BJ (cell line): ENCODE measurements at places on chromosomes 12 and 14.

- no peak for DNase-seq
Observed at GRCh38 chr12:113129664-113130456, 5.7 kb downstream of the RASAL1 start.

DNA sequence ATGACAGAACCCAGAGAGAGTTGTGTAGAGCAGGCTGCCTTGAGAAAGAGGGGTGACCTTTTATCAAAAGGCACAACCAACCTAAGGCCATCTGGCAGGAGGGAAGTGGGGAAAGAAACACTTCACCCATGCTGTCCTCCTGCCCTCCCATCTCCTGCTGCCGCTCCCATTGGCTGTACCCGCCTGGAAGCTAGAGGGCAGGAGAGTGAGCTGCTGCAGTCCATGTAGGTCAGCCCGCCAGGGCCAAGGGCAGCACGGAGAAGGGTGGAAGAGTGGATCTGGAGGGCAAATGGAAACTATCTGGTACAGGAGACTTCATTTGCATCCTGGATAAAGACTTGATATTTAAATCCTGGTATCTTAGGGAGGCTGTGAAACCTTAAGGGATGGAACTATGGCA, 11.5 kb upstream of the CABP1 start:
- no peak for DNase-seq

DNA sequence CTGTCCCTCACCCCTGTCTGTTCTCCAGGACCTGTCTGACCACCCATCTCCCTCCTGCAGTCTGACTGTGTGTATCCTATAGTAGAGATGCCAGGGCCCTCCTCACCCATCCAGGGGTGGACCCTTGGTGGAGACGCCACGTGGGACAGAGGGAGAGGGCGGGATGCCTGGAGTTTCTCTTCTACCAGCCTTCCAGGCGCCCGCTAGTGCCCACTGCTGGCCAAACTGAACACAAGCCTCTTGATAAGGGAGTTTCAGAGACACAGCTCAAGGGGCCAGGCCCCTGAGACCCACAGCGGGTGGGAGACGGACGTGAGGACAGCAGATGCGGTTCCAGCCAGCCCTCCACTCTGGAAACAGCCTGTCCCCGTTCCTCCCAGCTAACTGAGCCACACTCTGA, 147.3 kb downstream of the RBM19 start:
- DNase-seq = no peak

DNA sequence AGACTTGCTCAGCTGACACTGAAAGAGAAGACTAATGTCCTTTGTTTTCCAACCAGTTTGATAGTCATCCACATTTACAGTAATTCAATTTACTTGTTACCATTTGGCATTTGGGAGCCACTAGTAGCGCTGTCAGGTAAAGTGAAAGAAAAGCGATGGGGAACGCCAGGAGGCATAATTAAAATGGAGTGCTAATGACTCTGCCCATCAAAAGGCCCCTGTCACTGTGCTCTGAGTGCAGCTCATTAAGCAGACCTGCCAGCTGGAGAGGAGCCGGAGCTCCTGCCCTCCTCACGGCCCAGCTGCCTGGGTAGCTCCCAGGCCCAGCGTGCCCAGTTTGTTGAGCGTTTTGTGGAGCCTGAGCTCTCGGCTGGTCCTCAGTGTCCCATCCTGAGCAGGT, 463.6 kb upstream of the CCDC196 start:
- no peak for DNase-seq

- no peak for DNase-seq
Observed at GRCh38 chr12:12822886-12823285, 9.7 kb downstream of the DDX47 start.

GRCh38 chr14:22839159-22839779, 2.9 kb downstream of the MMP14 start:
- DNase-seq = no peak

GRCh38 chr14:92625213-92625612, 111.6 kb downstream of the RIN3 start:
- DNase-seq = peak; percentile 94

GRCh38 chr12:57005980-57006808, at the start of gene ZBTB39:
ZBTB39 (minus strand) TSS chr12:57006546; CDS start chr12:57004917, 1,629 bp downstream.
- no peak for DNase-seq

- DNase-seq = no peak
Observed at GRCh38 chr12:15193946-15194345, 27.3 kb downstream of the RERG start.

- DNase-seq = no peak
Observed at GRCh38 chr12:95759718-95760117, 30.8 kb downstream of the NTN4 start.

DNA sequence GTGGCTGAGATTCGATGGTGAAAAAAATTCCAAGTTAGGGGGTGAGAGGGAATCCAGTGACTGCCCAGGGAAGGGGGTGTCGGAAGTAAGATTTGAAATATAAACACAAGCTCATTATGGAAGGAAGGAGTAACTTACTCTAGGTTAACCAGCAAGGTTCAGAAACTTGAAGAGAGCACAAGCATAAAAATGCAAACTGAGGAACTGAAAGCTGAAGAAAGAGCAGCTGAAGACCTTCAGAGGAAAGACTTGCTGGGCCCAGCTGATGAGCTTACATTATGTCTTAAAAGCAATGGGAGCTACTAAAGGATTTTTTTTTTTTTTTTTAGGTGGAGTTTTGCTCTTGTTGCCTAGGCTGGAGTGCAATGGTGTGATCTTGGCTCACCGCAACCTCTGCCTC, 189.7 kb upstream of the GRIN2B start:
- no peak for DNase-seq

DNA sequence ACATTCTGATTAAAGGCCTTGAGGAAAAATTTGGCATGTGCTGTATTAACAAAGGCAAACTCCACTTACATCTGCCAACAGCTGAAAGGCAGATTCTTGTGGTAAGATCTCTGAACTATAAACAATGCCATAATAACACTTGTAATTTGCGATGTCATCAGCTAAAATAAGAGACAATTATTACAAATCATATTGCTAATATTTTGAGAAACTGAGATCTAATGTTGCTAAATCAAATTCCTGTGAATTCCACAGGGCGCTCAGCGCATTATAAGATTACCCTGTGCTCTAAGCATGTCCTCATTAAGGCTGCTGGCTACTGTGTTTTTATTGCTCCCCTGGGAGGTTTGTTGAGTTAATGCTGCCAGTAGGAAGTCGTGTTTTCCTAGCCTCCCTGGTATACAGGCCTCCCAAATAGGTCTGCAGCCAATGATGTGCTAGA, 244.8 kb downstream of the DACT1 start:
- no peak for DNase-seq

- no peak for DNase-seq
Observed at GRCh38 chr12:64362721-64363305, 27.7 kb downstream of the C12orf56 start.

DNA sequence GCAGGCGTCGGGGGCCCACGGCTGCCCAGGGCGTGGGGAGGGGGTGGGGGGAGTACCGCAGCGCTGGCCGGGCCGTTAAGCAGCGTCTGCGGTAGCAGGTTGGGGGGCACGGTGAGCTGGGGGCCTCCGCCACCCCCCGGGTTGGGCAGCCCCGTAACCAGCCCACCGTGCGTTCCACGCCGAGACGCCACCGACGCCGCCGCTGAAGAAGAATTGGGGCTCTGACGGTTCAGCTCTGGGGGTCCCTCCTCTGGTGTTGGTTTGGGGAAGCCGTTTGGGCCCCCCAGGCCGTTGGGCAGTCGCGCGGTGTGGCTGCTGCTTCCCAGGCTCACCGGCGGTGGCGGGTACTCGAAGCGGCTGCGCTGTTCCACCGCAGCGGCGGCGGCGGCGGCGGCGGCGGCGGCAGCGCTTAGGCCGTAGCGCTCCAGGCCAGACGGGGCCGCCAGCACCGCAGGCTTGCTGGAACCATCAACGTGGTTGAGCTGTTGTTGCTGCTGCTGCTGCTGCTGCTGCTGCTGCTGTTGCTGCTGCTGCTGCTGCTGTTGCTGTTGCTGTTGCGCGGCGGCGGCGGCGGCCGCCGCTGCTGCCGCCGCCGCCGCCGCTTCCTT, 1.5 kb downstream of the IRF2BPL start:
- DNase-seq = no peak

GRCh38 chr14:102085948-102086708, 716 bp downstream of the HSP90AA1 start:
- DNase-seq = no peak

DNA sequence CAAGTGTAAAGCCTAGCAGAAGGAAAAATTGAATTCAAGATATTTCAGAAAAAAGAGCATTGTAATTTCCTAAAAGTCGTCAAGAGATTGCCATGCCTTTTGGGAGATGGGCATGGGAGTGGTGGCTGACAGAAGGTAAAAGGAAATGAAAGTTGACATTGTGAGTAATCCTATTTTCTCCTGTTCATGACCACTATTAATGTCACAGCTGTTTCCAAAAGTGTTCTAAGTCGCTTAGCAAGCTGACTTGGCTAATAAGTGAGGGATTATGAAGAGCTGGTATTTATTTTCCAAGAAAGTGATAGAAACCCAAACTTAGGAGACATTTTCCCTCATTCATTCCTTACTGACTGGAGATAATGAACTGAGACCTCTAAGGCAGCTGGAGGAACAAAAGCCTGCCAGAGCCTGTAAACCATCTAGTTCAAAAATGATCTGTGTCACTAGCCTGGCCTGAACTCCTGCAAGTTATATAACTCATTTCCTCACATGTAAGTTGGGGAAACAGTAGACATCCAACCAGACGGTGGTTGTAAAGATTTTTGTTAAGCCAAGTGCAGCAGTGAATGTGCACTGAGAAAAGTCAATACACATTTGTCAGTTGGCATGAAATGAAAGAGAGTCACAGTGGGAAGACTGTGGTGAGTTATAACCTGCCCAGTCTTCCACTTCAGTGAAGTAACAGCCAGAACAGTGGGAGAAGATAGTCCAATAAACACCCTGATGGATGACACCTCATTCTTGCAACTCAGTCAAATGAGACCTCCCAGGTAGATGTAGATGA, 75.8 kb downstream of the DIO2 start:
- no peak for DNase-seq

DNA sequence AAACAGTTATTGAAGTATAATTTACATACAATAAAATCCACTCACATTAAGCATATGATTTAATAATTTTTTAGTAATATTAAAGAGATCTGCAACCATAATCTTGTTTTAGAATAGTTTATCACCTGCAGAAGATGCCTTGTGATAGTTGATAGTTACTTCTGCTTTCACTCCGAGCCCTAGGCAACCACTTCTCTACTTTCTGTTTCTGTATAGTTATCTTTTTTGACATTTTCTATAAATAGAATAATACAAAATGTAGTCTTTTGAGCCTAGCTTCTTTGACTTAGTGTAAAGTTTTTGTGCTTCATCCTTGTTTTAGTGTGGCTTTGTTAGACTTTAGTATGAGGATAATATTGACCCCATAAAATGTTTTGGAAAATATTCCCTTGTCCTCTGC, 111.0 kb downstream of the MNAT1 start:
- no peak for DNase-seq

DNA sequence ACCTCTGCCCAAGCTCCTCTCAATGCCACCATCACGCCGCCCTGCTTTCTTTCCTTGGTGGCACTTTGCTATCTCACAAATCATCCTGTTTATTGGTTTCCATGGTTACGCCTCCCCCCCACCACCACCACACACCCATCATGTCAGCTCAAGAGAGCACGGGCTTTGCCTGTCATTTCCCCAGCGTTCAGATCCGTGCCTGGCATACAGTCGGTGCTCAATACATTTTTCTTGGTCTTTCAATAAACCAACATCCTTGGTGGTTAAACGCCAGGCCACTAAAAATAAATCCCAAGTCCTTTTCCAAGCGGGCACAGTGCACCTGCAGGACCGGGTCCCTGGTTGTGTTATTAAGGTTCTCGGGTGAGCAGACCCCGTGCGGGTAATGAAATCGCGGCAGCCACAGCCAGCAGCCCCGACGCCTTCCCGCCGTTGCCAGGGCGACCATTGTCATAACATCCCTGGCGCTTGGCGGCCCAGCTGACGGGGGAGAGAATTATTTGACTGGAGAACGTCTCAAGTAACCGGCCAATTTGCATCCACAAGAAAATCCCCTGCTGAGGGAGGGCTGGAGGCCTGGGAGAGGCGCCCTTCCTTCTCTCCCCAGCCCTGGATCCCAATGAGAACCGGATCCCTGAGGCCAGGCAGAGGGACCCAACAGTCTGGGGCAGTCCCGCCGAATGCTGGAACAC, 92.9 kb downstream of the KSR2 start:
- no peak for DNase-seq

GRCh38 chr12:80857311-80857710, 80.4 kb downstream of the LIN7A start:
- no peak for DNase-seq

- DNase-seq = no peak
Observed at GRCh38 chr14:99095369-99095768, 176.6 kb downstream of the BCL11B start.

GRCh38 chr12:68507657-68508056, 103.0 kb upstream of the RAP1B start:
- DNase-seq = no peak

GRCh38 chr12:12527820-12528296, 34.8 kb downstream of the DUSP16 start:
- DNase-seq = no peak

DNA sequence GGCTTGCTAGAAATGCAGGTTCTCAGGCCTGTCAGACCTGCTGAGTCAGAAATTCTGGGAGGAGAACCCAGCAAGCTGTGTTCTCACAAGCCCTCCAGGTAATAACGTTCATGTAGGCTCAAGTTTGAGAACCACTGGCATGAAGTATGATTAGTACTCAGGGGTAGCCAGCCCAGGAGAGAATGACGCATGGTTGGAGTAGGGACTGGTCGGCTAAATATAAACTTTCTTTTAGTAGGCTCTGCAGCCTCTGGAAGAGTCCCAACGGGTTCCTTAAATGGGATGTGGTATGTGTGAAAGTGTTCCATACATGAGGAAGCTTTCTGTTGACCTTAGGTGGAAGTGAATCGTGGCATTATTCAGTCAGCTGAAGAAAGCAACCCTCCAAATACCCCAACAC, 209.3 kb downstream of the SLC41A2 start:
- no peak for DNase-seq

GRCh38 chr12:4943067-4943937, 33.6 kb downstream of the KCNA1 start:
- no peak for DNase-seq

GRCh38 chr14:92561906-92562479, 48.4 kb downstream of the RIN3 start:
- DNase-seq = no peak

DNA sequence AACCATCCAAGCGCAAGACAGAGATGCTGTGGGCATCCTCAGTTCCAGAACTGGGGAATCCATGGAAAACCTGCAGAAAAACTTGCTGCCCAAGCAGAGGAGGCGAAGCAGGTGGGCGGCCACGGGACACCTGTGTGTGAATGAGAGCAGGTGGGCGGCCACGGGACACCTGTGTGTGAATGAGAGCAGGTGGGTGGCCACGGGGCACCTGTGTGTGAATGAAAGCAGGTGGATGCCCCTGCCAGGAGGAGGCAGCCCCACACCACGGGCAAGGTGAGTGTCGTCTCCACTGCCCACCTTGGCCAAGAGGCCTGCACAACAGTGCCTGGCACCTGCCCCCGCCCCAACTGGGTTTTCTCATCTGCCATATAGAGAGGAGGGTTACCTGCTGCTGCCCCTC, 59.2 kb downstream of the GSC start:
- DNase-seq = no peak

DNA sequence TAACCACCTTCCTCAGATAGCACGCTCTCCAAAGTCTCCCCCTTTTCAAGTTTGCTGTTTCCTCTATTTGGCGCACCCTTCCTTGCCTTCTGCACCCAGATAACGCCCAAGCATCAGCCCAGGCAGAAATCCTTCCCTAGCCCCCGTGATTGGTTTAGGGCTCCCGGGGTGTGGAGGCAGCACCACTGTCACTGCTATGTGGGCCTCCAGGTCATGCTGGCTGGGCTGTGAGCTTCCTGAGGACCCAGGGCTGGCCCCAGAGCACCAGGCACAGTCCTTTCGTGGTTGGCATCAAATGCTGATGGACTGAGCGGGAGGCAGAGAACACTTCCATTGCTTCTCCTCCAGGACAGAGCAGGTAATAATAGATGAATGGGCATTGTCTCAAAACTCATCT, 311.4 kb downstream of the BCL11B start:
- DNase-seq = no peak
